ENCODE measurements at places on chromosomes 16 and 17. TPM values are rescaled to one million over a fixed set of nuclear protein-coding genes. Genes with fewer than 3 reads are reported as not detected.

- DNase-seq, result no peak
- no peak overlapping the region for H3K4me3 ChIP-seq
- H3K27me3 ChIP-seq, result no peaks in the 10 kb centered on the region
- H3K27ac ChIP-seq, result peak overlapping the region; percentile 71
- H3K36me3 ChIP-seq, result no peaks in the 10 kb centered on the region
These were observed 11.1 kb downstream of the TNS4 start for GRCh38 chr17:40490289-40490853.

DNA sequence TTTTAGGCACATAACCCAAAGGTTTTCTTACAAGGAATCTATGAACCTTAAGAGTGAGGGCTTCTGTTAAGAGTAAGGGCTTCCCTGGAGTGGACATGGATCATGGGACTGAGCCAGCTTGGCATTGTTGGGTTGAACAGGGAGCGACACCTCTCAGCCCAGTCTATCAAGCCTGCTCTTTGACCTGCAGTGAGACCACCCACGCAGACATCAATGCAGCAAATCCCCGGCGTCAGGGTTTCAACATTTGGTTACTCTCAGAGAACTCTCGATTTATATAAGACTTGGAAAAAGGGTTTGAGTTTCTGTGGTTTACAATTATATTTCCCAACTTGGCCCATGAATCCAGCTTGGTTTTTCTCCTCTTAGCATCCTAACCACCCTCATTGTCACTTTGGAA, 299.9 kb downstream of the WWOX start:
- H3K36me3 ChIP-seq, result peaks cover 3% of the 10 kb centered on the region
- DNase-seq, result no peak
- peaks cover 2% of the 10 kb centered on the region for H3K4me1 ChIP-seq

DNA sequence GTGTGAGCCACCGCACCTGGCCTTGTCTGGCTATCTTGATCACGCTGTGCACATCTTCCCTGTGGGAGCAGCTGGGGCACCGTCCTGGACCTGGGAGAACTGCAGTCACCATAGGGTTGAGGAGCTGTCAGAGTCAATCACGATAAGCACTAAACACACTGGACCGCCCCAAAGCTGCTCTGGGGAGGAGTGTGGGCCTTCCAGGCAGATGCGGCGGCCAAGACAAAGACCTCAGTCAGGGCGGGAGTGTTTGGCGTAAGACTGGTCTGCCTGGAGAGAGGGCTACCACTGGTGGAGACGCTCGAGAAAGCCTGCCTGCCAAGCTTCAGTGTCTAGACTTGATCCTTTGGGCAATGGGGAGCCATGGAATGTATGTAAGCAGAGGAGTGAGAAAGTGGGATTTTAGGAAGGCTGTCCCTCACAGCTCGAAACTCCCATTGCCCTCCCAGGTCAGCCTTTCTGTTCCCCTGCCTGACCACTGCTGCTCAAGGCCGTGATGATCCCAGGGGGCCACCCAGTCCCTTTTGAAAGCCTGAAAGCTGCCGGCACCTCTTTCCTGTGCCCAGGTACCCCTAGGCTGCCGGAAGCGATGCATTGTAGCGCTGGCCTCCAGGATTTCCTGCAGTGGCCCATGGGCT, 29.3 kb upstream of the CIBAR2 start:
- H3K27ac ChIP-seq, result no peak overlapping the region
- no peak overlapping the region for H3K4me3 ChIP-seq
- no peaks in the 10 kb centered on the region for H3K36me3 ChIP-seq
- H3K4me1 ChIP-seq, result peaks cover 27% of the 10 kb centered on the region

GRCh38 chr16:12171206-12171605, 194.7 kb downstream of the SNX29 start:
- H3K27ac ChIP-seq, result no peak overlapping the region
- no peaks in the 10 kb centered on the region for H3K36me3 ChIP-seq
- no peaks in the 10 kb centered on the region for H3K27me3 ChIP-seq
- no peak overlapping the region for H3K4me3 ChIP-seq

- peaks cover 6% of the 10 kb centered on the region for H3K27me3 ChIP-seq
- peaks cover 51% of the 10 kb centered on the region for H3K36me3 ChIP-seq
- H3K4me1 ChIP-seq, result peaks cover 33% of the 10 kb centered on the region
- no peak overlapping the region for H3K4me3 ChIP-seq
These were observed 24.2 kb downstream of the C1QTNF1 start for GRCh38 chr17:79047923-79048825.

DNA sequence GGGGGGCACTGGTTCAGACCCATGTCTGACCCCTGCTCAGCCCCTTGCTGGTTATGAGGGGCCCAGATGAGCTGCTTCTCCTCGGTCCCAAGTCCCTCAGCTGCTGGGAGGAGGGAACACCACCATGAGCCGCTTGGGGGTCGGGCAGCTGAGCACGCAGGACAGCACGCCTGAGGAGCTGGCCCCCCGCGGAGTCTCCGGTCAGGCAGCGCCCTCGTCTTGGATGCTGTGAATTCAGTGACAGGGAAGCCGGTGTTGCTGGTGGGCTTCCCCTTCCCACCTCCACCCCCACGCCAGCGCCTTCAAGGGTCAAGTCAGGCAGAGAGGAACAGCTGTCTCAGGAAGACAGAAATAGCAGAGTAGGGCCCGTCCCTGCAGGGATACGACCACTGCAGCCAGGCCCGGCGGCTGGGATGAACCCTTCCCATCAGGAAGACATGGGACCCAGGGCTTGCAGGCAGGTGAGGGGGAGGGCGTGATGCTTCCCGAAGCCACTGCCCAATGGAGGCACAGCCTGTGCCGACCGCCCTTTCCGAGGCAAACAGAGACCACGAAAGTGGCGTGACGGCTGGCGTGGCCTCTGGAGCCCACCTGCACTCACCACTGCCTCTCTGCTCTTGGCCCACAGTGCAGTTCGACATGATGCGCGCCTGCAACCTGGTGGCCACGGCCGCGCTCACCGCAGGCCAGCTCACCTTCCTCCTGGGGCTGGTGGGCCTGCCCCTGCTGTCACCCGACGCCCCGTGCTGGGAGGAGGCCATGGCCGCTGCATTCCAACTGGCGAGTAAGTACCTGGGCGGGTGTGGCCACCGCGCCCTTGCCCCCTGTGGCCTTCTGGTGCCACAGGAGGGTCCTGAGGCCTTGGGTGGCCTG, 8.1 kb downstream of the TMEM204 start:
- H3K27ac ChIP-seq, result no peak overlapping the region
- H3K4me1 ChIP-seq, result peaks cover 16% of the 10 kb centered on the region
- DNase-seq, result no peak
- H3K27me3 ChIP-seq, result no peaks in the 10 kb centered on the region
- H3K4me3 ChIP-seq, result no peak overlapping the region

The ELOB gene
- 287 TPM for total RNA-seq

The SLC52A1 gene
- total RNA-seq, result not detected

The CHST5 gene
- total RNA-seq, result 0.27 TPM

The TEX14 gene
- total RNA-seq, result 0.13 TPM

The SULT1A4 gene
- total RNA-seq, result 0.78 TPM
